ENCODE measurements at places on chromosomes 5 and 9. TPM values are rescaled to one million over a fixed set of nuclear protein-coding genes. Genes with fewer than 3 reads are reported as not detected.

KIF24 gene
- total RNA-seq, result 0.78 TPM

CENPK gene
- 2.0 TPM for total RNA-seq

LMNB1 gene
- 3.7 TPM for total RNA-seq

DNA sequence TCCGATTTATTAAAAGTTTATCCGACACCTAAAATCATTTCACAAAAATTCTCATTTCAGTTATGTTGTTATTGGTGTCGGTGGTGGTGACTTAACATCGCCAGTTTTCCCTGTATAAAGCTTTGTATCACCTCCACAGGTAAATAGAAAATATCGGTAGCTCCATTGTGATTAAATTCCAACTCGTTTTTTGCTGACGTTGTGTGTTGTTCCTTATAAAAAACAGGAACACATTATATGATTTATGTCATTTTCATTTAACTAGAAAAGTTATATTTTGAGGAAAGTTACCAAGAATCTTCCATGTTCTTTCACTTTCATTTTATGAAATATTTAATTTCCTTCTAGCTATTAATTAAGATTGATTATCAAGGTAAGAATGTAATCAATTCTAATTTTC is 635.9 kb downstream of the CDH18 start:
- no peak for DNase-seq

ALDH1A1 gene
- 25.7 TPM for total RNA-seq

- DNase-seq, result no peak
Measured at GRCh38 chr5:171927345-171927941, 79.0 kb downstream of the FBXW11 start.

- DNase-seq, result no peak
Measured at GRCh38 chr5:24788829-24789514, 144.2 kb upstream of the CDH10 start.

GRCh38 chr5:96288845-96289185 is 144.2 kb downstream of the PCSK1 start:
- DNase-seq, result no peak

DNA sequence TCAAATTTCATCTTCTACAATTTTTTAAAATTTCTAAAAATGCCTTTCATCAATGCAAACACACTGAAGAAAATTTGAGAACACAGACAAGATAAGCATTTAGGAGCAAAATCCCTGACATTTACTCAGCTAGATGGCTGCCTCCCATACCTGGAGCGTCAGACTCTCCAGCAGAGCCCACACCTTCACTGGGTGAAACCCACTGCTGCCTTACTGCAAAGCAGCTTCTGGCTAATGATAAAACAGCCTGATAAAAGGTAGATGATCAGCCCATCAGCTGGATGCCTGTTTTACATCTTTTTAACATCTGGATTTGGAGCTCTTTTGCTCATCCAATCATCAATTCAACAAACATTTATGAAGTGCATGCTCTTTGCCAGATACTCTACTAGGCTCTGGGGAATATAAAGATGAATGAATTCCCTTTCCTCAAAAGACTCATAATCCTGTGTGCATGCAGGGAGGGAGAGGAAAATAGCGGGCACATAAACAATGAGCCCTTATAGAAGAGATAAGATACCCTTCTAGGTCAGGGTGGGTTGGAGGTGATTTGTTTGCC is 271.2 kb downstream of the SAXO1 start:
- DNase-seq, result no peak

- DNase-seq, result no peak
Measured at GRCh38 chr5:1118738-1119137, 6.9 kb upstream of the SLC12A7 start.

GRCh38 chr9:109027176-109027575 is 13.9 kb upstream of the CTNNAL1 start:
- DNase-seq, result no peak

- no peak for DNase-seq
Measured at GRCh38 chr9:111657051-111657450, 4.4 kb upstream of the GNG10 start.

- no peak for DNase-seq
Measured at GRCh38 chr9:96619124-96619465, 548 bp downstream of the CDC14B start.

GRCh38 chr9:82930116-82930515 is 132.8 kb downstream of the RASEF start:
- no peak for DNase-seq

AK8 gene
- not detected for total RNA-seq

- no peak for DNase-seq
Measured at GRCh38 chr5:154627698-154628678, 127.2 kb upstream of the LARP1 start.

INSL6 gene
- not detected for total RNA-seq

GRCh38 chr5:2219149-2219776 is 336.5 kb upstream of the IRX4 start:
- DNase-seq, result no peak

- DNase-seq, result no peak
Measured at GRCh38 chr5:67104859-67105258, 91.7 kb downstream of the CD180 start.

GRCh38 chr9:98797491-98797890 is 1.1 kb upstream of the ANKS6 start:
- DNase-seq, result no peak

DNA sequence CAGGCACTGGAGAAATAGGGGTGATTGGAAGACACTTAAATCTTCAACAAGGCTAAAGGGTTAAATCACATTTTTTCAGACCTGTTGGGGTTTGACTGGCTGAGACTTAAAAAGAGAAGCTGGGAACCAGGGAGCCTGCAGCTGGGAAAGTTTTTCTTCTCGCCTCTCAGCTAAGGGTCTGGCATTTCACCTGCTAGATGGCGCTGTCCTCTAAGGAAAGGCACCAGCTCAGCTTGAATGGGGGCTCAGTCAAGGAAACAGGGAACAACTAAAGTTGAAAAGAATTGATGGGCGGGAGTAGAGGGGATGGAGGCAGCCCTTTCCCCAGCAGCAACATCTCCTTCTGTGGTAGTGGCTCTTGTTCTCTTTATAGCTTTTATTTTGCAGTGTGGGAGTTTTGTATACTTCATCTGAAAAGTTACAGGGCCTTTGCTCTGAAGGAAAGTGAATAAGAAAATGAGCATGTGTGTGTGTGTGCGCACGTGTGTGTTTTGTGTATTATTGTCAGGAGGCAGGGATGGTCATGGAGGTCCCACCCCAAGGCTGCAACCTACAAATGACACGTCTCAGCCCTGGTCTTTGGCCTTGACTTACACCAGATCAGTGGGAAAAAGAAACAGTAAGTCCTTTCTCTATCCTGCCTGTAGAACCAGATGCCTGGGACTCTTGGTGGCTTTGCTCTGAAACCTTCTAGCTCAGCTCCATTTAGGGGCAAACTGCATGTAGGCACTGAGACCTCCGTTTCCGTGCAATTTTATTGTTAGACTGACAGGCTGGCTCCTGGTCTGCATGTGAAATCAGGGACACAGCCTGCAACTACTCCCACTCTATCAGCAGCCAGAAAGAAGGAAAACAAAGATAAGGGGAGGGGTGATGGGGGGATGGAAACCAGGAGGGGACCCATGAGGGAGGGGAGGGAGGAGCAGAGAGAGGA is 316.2 kb upstream of the CLINT1 start:
- peak; percentile 72 for DNase-seq

GRCh38 chr5:141877356-141878185 is 639 bp downstream of the PCDH1 start:
- DNase-seq, result no peak

DNA sequence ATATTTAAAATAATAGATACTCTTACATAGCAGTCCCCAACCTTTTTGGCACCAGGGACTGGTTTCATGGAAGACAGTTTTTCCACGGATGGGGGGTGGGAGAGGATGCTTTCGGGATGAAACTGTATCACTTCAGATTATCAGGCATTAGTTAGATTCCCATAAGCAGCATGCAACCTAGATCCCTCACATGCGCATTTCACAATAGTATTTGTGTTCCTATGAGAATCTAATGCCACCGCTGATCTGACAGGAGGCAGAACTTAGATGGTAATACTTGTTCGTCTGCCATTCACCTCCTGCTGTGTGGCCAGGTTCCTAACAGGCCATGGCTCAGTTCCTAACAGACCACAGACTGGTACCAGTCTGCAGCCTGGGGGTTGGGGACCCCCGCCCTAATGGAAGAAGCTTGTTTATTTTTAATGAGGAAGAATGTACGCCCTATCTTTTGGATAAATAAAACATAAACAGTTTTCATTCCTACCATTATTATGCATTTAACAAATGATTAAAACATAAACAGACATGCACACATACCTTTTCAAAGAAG is 187.7 kb downstream of the ZSWIM6 start:
- DNase-seq, result no peak

- DNase-seq, result no peak
Measured at GRCh38 chr9:83981126-83981871, 694 bp downstream of the RMI1 start.

GRCh38 chr5:121497176-121497575 is 354.5 kb upstream of the FTMT start:
- no peak for DNase-seq

- no peak for DNase-seq
Measured at GRCh38 chr5:143397302-143398052, 6.0 kb downstream of the NR3C1 start.

GRCh38 chr5:80963966-80964481 is 3.9 kb downstream of the RASGRF2 start:
- no peak for DNase-seq

GRCh38 chr5:156356238-156356637 is 29.3 kb downstream of the SGCD start:
- DNase-seq, result no peak

DNA sequence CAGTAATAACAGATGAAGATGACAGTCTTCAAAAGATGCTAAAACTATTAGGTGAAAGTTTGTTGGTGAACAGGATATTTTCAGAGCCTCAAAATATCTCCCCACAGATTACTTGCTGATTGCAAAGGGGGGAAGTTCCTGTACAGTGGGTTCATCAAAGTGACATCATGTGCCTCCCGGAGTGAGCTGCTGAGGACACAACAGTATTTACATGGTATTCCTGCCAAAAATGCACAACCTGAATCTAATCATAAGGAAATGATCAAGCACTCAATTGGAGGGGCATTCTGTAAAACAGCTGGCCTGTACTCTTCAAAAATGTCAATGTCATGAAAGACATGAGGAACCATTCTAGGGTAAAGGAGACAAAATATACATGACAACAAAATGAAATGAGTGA is 18.9 kb upstream of the GLIS3 start:
- DNase-seq, result no peak

GRCh38 chr5:173753307-173754168 is 134.6 kb upstream of the CPEB4 start:
- no peak for DNase-seq

DNA sequence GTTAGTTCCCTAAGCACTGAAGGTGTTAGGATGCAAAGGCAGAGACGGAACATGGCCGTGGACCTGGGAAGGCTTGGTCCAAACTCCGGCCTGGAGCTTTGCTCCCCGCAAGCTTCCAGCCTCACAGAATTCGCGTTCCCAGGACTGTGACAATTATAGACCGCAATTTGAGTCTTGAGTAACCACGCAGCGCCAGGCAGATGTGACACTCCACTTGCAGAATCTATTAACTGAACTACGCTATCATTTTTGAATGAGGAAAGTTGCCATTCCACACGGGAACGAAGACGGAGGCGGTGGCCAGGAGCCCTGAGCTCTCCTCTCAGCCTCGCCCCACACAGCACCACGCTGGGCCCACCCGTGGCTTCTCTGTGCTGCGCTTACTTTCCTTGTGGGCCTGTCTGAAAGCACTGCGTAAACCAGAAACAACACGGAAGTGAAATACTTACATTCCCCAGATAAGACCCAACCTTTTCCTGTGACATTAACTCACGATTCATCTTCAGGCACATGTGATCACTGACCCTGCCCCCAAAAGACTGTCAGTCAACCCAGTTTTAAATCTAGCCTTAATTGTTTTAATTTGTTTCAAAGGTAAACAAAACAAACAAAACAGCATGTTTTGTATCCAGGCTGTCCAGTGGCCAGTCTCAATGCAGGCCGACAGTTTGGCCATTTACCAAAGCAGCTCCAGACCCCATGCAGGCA is 16.1 kb upstream of the COL5A1 start:
- DNase-seq, result no peak

DNA sequence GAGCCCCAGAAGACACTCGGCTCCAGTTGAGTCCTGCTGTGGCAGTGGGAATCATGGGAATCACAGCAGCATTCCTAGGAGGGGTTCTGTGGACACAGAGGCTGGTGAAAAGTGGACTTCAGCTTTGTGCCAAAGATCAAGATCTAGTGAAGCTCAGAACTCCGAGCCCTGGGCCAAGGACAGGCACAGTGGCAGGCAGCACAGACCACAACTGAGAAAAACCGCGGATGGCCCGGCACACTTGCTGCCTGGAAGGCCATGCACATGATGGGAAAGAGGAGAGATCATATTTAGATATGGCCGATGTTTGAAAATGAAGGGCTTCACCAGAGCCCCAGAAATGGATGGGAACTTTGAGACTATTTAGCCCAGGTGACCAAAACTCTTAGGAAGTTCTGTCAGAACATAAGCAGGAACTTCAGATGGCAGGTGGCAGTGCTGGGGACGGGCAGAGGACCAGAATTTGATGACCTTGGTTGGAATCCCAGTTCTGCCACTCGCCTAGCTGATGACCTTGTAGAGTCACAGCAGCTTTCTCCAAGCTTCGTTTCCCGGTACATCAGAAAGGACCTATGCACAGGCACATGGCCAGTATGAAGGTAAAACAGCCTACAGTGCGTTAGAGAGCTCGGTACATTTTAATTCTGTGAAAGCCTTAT is 18.0 kb downstream of the BARHL1 start:
- no peak for DNase-seq

All from Right ventricle myocardium inferior (tissue), 1 donor.